HCEC 1CT (cell line): ENCODE measurements at places on chromosomes 13 and 19.

DNA sequence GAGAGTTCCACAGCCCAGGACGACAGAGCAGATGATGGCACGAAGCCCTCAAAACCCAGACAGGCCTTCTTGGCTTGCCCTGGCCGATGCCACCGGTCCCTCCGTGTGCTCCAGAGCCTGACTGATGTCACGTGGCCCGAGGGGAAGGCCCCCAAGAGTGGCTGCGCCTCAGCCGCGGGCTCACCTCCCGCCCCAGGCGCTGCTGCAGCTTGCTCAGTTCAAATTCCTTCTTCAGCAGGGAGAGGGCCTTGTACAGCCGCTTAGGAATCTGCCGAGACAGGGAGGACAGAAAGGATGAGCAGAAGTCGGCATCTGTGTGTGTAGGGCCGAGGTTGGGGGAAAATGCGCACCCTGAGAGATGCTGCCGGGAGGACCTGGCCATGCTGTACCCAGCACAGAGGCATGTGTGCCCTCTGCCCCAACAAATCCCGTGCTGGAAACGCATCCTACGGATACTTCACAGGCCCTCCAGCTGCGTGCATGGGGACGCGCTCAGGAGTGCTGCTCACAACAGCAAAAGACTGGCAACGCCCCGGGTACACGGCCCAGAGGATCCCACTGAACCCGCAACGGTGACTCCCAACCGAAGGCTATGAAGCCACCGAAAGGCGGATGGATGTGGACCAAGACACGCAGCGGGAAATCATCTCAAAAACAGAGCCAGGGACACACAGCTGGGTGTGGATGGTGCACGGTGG, 12.9 kb downstream of the LONP1 start:
- no peak for DNase-seq

DNA sequence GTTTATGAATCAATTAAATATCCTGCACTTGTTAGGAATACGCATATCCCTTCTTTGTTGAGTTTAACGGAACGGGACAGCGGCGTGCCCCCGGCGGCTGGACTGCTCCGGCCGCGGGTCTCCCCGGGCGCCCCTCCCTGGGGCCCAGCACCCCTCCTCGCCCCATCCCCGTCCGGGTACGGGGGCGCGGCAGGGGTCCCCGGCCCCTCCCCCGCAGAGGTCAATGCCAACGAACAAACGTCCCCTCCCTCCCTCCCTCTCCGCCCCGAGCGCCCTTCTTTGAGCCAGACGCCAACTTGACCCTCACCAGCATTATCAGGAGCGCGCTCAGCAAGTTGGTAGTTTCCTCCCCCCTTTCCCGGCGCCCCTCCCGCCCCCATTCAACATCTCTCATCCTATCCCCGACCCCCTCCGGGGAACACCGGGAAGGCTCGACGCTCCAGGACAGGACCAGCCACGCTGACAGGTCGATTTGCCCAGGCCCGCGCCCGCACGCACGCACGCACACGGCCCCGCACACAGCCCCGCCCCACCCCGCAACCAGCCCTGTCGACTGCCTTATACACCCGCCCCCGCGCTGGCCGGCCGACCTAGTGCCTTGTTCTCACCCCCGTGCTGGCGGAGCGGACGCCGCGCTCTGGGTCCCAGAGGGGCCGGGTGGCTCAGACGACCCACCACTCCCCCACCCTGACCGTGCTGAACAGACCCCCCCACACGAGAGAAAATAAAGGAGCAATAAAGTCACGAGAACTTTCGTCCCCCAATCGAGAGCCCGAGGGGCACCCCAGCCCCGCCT, 5.0 kb downstream of the LYL1 start:
- no peak for DNase-seq

DNA sequence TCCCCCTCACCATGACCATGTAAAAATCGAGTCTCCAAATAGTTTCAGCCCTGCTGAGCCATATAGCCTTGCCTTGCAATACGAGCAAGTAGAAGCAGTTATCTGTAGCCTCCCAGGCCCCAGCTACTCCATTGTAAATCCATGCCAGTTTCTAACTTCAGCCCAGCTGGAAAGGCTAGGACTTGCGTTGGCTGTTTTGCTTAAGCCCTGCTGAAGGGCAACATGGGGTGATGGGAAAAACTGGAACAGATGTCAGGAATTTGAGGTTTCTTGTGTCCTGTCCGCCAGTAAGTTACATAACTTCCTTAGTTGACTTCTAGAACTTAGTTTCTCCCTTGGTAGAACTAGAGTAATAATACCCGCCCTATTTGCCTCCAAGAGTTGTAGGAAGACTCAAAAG, 216.0 kb upstream of the SERP2 start:
- DNase-seq, result no peak

DNA sequence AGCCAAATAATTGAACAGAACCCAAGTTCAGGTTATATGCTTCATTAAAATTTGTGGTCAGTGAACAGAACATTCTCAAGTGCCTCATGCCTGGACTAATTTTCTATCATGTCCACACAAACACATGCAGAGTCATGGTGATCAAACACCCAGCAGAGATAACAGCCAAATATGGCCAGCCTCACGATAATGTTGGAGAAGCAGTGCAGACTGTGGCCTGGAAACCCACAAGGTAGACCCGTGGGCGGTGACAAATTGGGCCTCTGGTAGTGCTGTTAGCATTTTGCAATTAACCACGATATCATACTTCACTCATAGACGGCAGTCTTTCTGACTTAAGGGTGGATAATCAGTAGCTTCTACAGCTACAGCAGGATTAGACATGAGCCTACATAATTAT, 35.0 kb upstream of the VWA8 start:
- DNase-seq, result no peak

- no peak for DNase-seq
Observed at GRCh38 chr13:87107651-87108050, 563.5 kb upstream of the SLITRK5 start.

DNA sequence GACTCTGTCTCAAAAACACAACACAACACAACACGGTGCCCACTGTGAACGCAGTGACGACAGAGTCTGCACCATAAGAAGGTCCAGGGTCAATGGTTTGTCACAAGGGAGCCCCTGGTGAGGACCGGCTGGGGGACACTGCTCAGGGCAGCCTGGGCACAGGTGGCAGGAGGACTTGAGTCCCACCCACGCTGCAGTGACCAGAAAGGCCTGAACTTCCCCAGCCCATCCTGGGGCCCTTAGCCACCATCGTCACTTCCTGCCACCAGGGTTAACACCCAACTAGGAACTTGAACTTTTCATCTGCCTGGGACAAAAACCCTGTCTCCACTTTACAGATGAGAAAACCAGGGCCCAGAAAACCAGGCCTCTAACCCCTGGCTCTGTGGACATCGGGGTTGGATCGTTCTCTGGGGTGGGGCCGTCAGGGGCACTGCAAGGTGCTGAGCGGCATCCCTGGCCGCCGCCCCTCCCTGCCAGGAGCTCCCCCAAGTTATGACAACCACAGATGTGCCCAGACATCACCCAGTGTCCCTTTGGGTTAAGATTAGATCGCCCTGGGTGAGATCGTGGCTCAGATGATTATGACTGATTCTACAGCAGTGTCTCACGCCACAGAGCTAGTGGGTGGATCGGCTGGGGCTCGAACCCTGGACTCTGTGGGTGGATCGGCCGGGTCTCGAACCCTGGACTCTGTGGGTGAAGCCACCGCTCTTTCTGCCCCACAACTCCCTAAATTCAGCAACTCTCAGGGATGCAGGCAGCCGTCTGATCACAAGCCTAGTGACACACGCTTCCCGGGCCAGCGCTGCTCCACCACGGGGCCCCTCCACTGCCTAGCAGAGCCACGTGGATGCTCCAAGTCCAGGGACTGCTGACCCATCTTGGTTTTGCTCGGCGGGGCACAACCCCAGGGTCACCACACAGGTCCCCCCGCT, 14.0 kb downstream of the MOB3A start:
- no peak for DNase-seq

DNA sequence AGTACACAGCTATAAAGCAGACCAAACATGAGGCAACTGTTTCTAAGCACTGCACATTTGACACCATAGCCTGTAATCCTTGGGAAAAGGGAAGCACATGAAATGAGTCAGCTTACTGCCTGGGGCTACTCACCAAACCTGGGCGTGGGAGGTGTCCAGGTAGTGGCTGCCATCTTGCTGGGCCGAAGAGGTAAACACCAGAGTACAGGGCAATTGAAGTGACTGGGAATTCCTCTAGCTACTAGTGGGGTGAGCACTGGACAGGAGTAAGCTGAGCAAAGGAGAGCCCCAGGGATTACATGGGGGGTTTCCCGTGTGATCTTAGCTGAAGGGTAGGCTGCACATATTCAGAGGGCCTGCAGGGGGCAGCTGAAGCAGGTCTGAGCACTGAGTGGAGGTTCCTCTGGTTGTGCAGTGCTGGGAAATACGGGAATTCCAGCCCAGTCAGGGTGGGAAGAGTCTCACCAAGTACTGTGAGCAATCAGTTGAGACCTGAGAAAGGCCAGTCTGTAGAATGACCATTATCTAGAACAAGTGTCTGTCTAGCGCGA, 140.5 kb downstream of the SLC7A1 start:
- peak; percentile 49 for DNase-seq

GRCh38 chr13:97766749-97767148, 186.7 kb upstream of the IPO5 start:
- DNase-seq, result no peak

DNA sequence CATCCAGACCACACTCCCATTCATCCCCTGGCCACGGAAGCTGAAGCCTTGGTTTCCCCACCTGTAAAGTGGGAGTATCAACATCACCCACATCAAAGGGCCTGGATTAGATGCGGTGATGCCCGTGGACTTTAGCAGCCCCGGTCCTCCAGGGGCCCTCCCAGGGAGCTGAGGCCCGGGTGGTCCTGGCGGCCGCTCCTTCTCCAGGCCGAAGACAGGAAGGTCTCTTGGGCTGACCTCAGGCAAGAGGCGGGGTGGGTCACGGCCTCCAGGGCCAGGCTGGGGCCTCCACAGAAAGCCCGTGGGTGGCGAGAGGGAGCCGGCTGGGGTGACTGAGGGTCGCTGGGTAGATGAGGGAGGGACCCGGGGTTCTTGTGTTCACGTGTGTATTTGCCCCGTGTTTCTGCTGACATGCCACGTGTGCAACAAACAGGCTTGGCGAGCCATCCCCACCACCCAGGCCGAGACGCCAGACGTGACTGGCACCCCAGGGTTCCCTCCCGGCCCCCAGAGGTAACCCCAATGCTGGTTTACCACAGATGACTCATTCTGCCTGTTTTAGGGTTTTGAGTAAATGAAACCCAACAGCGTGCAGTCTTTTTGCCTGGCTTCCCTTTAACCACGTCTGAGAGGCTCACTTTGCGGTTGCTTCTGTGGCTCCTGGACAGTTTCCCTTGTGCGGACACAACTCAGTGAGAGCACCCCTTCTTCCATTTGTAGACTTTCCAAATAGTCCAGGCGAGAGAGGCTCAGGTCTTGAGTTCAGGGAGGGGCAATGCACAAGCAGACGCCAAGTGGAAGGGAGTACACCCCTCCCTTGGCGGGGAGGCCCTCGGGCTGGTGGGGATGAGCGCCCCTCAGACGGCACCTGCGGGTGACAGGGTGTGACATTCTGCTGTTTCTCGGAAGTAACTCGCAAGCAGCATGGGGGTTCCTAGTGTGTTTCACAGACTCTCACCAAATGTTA, 42.9 kb downstream of the C13orf46 start:
- DNase-seq, result no peak

DNA sequence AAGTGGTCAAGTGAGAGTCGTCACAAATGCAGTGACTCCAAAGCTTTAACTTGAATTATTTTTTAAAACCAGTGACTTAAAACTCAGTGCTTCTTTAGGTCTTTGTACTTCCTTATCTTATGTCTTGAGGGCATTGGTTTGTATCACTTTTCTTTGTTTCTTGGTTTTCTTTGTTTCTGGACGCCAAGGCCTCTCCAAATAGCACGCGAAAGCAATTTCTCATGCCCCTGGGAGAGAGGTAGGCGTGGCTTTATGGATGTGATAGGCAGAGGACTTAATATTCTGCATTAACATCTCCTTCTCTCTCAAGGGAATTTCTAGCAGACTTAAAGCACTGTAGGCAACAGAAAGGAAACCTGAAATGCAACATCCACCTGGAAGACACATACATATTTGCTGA, 20.6 kb downstream of the UBE2L5 start:
- DNase-seq, result no peak

- peak; percentile 74 for DNase-seq
Observed at GRCh38 chr19:7944177-7944761, 803 bp upstream of the TIMM44 start.

- peak; percentile 44 for DNase-seq
Observed at GRCh38 chr13:96958286-96958891, 35.9 kb downstream of the OXGR1 start.

- DNase-seq, result no peak
Observed at GRCh38 chr13:112727581-112727980, 37.7 kb downstream of the ATP11A start.

DNA sequence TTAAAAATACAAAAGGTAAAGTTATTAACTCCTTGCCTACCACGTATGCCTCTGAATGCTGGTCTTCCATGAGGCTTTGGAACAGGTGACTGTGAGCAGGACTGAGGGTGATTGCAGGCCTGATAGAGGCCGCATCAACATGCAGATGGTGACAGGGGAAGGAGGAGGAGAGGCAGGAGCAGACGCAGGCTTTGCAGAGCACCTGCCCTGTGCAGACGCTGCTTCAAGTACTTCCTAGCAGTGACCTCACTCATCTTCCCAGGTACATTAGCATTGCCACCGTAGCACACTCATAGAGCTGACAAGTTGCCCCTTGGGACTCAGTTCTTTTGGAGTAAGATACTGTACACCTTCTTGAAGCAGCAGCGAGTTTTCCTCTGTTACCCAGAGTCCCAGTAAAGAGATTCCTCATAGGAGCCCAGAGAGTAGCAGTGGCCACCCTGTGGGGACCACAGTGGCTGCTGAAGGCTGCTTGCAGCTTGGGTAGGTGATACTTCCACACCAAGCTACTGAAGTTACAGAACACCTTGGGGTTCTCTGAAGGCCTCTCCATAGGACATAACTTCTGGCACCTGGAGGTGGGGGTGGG, 56.0 kb downstream of the ZNF536 start:
- DNase-seq, result no peak

- no peak for DNase-seq
Observed at GRCh38 chr19:50377051-50377461, 799 bp downstream of the NR1H2 start.

GRCh38 chr13:98853771-98854221, 101.3 kb upstream of the SLC15A1 start:
- DNase-seq, result no peak

- no peak for DNase-seq
Observed at GRCh38 chr19:1860821-1861598, 2.4 kb downstream of the KLF16 start.

DNA sequence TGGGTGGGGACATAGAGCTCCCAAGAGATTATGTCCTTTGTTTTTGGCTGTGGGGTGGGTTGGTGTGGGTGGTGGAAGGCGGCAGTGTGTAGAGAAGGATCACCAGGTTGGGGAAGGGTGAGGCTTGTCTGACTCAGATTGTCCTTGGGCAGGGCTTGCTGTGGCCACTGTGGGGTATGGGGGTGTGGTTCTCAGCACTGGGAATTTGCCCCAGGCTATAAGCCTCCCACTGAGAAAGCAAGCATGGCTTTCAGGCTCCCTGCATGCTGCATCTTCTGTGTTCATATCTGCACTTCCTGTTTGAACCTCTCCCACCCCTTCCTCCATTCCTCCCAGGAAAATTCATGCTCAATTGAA, 34.9 kb downstream of the DNAJC15 start:
- peak; percentile 60 for DNase-seq

GRCh38 chr13:49395451-49395865, 48.4 kb downstream of the CAB39L start:
- no peak for DNase-seq

- DNase-seq, result no peak
Observed at GRCh38 chr13:73591861-73592260, 533.1 kb downstream of the KLF5 start.

GRCh38 chr19:58355908-58356765, 2.8 kb upstream of the A1BG start:
- no peak for DNase-seq

GRCh38 chr13:82636119-82636518, 1246.2 kb downstream of the SLITRK1 start:
- DNase-seq, result peak; percentile 36
